ENCODE measurements at places on chromosomes 2 and 18.

DNA sequence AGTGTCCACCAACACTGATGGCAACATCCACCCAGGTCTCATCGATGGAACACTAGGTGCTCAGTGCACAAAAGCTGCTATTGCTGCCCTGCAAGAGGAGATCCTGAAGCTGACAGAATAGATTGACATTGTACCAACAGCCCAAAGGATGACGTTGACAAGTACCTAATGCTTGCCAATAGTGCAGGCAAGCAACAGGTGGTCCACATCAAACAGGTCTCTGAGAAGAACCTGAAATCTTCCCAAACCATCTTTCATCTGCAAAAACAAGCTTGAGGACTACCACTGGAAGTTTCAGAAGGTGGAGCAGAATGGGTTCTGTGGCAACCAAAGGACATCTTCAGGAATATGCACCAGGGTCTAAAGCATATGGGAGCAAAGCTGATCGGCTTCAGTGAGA is 15.8 kb upstream of the PROKR1 start:
- DNase-seq = no peak

- no peak for DNase-seq
These were observed 432.1 kb upstream of the DCC start for GRCh38 chr18:51907687-51908597.

DNA sequence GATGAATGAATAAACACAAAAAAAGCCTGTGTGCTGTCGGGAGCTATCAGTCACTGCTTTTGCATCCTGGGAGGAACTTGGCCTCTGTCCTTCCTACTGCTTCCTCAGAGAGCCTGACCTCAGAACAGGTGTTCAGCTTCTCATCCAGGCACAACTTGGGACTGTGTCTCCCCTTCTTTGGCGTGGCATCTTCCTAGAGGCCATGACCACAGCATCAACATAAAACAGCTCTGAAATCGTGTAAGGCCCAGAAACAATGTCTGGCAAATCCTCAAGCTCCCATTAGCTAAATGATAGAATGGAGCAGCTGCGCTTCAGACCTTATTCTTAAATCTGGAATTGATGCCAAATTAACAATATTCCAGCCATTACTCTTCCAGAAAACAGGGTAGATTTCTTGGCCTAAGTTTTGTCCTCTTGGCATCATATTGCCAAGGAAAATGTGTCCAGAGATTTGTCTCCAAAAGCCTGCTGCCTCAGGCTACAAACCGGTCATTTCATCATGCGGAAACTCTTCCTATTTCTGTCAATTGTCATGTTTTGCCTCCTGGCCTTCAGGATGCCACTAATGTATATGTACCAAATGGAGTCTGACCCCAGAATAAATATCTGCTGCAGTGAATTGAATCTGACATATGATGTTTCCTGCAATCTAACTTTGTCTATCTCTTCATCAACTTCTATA is 53.2 kb upstream of the RAB27B start:
- DNase-seq = no peak

DNA sequence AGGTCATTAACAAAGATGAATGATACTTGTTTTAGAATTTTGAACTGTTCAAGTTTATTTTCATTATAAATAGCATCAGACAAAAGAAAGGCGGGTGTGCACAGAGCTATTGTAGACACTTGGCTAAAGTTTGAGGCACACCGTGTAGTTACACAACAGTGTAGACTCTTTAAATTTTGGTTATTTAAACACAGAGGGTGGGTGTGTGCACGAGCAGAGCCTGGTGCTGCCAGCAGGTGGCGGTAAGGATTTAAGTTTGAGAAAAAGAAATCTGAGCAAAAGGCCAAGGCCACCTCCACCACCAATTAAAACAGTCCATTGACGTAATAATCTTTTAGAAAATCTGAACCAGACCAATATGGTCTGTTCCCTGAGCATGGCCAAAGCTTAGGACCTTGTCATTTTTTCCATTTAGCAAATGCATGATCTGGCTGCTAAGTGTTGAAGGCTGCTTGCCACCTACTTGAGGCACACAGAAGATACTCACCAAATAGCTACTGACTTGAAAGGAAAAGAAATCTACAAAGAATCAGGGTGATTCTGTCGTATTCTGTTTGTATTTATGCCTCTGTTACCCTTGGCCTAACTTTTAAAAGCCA is 14.3 kb downstream of the COPS7B start:
- DNase-seq = no peak

DNA sequence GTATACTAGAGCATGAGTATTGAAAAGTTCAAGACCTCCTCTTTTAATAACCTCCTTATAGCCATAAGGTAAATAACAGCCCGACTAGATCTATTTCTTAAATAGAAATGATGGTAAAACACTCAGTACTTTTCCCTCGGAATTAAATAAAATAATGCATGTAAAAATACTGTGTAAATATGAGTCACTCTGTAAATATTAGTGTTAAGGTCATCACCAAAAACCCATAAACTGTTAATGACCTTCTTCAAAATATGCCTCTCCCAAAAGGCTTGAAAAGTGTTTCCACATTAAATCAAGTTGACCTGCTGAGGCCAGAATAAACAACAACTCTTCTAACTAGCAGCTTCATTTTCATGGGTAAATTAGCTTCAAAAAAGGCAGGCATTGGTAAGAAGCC is 25.3 kb upstream of the BZW1 start:
- DNase-seq = no peak

DNA sequence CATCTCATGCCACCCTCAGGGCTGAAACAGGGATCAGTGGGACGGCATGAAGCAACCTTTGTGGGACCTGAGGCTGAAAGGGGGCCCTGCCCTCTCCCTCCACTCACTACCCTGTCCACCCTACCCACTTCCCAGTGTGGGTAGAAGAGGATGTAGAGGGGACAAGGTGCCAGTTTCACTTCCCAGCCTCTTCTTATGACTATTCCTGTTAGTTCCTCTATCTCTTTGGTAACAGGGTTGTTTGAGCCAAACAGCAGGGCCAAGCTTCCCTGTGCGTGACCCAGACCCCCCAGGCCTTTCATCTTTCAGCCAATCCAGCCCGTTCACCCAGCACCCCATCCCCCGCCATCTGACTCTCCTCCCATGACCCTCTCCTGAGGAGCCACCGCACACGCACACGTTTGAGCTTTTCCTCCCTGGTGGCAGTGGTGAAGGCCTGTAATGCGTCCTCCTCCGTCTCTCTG is 82.3 kb downstream of the STPG4 start:
- DNase-seq = no peak

- no peak for DNase-seq
These were observed 577 bp downstream of the ERCC3 start for GRCh38 chr2:127293386-127293747.

DNA sequence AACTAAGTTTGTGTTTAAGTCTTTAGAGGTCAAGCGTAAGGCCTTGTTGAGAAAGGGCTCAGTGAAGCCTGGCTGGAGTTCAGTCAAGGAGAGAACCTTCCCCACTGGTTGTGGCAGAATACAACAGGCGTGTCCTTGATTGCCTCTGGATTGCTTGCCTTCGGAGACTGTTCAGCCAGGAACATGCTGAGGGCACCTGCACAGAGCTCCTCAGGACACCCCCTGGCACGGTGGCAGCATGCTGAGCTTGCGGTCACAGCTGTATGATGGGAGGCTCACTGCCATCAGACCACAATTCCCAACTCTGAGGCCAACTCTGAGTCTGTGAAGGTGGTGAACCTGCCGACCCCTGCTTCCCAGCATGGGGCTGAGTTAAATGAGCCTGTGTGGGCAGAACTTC is 130.0 kb downstream of the LPIN1 start:
- DNase-seq = no peak

DNA sequence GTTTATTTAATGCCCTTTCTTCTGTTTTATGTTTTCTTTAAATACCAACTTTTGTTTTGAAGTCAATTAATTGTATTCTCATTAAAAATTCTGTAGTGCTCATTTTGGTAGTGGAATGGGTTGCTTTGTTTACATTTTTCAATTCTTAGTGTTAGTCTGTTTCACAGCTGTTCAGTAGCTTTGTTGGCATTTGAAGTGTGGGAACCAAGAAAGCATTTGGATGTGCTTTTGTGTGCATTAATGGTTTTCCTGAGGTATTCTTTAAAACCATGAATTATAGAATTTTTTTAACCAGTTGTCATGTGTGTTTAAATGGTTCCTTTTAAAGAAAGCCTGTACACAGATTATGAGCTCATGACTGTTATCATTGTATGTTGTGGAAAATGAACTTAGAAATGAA is 19.7 kb downstream of the MIB1 start:
- no peak for DNase-seq

DNA sequence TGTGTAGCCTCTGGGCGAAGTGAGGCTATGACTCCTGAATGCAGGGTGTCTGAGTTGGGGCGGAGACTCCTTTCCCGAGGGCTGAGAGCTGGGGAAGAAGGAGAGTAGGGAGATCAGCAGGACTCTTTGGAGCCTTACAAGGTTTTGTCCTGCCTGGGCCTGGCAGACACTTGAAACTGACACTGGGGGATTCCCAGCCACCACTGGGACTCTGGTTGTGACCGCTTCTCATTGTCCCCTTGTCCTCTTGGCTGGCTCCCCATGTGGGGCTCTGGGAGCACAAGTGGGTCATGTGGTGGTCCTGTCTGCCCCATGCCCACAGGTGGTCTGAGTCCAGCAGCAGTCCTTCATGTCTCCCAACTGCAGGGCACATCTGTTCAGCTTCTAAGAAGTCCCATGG is 78.2 kb upstream of the MGAT4A start:
- DNase-seq = no peak

GRCh38 chr2:102449370-102449974 is 23.6 kb upstream of the SLC9A4 start:
- no peak for DNase-seq
